ENCODE measurements at places on chromosomes 1 and 21.

DNA sequence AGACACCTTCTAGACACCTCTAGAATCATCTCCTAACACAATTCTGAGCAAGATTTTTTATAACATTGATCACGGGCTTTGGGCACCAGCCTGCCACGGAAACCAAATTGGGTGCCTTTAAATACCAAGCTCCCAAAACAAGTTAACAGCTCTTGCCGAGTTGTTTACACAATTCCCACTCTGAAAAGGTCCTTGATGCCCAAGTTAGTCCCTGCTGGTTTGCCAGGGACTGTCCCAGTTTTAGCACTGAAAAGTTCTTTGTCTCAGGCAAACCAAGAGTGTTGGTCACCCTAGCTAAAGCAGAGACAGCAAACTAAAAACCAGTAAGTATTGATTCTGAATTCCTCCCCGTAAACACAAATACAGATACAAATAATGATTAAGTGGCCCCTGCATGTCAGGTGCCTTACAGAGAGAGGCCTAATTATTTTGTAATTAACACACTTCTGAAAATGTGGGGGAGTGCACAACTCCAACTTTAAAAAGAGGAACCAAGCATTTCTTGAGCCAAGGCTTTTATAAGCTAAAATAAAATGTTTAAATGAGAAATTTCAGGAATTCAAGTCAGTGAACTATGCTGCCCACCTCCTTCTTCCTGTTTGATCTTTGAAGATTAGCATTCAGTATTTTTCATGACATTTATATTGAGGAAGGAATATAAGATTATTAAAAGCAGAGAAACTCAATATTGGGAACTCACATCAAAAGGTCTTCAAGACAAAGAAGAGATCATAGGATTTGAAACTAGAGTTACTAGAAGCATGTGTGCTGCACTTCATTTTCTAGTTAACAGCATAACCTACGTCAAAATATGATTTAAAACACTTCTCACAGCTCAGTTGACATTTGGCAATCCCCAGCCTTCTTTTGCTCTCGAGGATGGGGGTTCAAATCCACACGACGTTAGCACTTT is 9.0 kb upstream of the UBE2U start:
- no peak for DNase-seq

GRCh38 chr1:247908766-247909165 is 11.3 kb upstream of the OR2T8 start:
- DNase-seq: no peak

GRCh38 chr1:176193023-176193422 is 14.1 kb downstream of the COP1 start:
- DNase-seq: no peak

- no peak for DNase-seq
These were observed 221.7 kb downstream of the C1orf94 start for GRCh38 chr1:34398241-34398915.

DNA sequence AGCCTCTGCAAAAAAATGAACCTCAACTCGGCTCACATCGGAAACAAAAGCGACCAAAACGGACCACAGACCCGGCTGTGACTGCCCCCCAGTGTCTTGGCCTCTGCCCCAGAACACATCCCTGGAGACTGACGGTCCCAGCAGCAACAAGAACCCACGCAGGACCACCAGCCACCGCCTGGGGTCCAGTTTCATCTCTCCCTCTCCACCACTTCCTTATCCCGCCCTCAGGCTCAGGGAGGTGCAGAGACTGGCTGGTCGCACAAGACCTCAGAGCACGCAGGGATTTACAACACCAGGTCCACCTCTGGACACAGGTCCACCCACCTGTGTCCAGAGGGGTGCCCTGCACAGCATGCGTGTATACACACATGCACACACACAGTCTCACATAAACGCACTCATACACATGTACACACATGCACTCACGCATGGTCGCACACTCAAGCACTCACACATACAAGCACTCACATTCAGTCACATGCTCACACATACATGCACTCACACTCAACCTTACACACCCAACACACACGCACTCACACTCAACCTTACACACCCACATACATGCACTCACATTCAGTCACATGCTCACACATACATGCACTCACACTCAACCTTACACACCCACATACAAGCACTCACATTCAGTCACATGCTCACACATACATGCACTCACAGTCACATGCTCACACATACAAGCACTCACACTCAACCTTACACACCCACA is 18.6 kb upstream of the TMEM52 start:
- DNase-seq: no peak

- no peak for DNase-seq
These were observed 300.9 kb downstream of the LMX1A start for GRCh38 chr1:165055581-165055980.

DNA sequence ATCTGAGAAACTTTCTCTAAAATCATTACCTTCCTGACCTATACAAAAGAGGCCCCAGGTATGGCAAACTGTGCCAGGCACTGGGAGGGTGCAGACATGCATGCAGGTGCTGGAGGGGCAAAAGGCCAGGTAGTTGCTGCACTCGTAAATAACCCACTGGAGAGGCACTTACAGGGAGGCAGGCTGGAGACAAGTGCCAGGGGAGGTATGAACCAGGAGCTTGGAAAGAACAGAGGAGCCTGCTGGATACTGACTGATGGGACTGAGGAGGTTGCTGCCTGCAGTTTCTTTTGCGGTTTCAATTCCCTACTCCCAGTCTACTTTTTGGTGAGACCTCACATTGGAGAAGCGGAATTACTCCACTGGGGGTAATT is 113.9 kb downstream of the DSCAM start:
- no peak for DNase-seq

GRCh38 chr1:90753556-90753955 is 36.5 kb upstream of the BARHL2 start:
- DNase-seq: no peak

DNA sequence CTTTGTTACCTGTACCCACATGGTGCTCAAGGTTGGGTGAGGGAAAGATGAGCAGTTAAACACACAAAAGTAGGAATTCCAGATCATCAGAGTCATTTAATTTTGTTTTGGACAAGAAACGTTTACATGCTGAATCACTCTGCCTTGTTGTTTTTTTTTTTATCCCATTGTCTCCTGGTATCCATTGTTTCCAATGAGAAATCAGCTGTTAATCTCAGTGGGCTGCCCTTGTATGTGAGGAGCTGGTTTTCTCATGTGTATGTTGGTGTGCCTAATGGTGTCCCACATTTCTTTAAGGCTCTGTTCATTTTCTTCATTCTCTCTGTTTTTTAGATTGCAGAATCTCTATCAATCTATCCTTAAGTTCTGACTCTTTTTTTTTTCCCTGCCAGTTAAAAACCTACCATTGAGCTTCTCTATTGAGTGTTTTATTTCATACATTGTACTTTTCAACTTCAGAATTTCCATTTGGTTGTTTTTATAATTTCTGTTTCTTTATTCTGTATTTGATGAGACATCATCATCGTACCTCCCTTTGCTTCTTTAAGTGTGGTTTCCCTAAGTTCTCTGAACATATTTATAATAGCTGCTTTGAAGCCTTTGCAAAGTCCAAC is 8.8 kb upstream of the OBSCN start:
- no peak for DNase-seq

GRCh38 chr1:61424382-61424781 is 300.6 kb downstream of the TM2D1 start:
- no peak for DNase-seq

GRCh38 chr1:111611986-111612385 is 7.6 kb upstream of the RAP1A start:
- DNase-seq: no peak

- DNase-seq: peak; percentile 21
These were observed 80.4 kb downstream of the ADARB1 start for GRCh38 chr21:45154511-45155508.

GRCh38 chr1:68429233-68429808 is 20.4 kb downstream of the RPE65 start:
- DNase-seq: no peak

- no peak for DNase-seq
These were observed 48.4 kb upstream of the C1orf198 start for GRCh38 chr1:230916587-230917283.

GRCh38 chr1:177173976-177174375 is 3.2 kb downstream of the BRINP2 start:
- DNase-seq: no peak

DNA sequence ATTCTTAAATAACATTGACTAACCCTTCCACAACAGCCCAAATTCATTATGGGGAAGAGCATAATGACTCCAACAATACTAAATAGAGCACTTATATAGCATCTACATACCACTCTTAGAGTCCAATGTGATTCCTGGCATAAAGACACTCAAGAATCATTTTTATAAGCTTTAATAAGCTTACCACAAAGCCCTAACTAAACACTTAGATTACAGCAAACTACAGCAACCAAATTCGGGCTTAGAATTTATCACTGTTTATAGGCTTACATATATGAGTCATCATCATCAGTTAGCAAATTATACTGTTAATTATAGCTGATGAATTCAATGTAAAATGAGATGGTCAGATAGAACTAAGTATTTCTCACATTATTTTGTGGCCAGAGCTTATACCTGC is 7.3 kb downstream of the SCYL3 start:
- DNase-seq: no peak

DNA sequence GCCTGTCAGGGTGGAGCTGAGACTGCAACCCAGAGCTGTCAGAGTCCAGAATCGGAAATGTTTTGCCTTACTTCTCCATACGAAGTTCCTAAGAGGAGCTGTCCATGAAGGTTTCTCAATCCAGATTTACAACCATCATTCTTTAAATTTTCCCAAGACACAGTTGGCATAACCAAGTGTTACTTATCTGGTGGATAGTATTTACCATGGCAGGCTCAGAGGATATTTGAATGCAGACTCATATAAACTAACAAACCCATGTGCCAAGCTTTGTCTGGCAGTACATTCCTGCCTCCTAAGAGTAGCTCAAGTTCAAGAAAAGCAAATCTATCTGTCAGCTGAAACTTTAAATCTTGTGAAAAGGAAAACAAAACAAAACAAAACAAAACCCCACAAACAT is 267.9 kb downstream of the ZNF326 start:
- DNase-seq: no peak

- no peak for DNase-seq
These were observed 1.9 kb downstream of the TFF1 start for GRCh38 chr21:42364304-42364865.

DNA sequence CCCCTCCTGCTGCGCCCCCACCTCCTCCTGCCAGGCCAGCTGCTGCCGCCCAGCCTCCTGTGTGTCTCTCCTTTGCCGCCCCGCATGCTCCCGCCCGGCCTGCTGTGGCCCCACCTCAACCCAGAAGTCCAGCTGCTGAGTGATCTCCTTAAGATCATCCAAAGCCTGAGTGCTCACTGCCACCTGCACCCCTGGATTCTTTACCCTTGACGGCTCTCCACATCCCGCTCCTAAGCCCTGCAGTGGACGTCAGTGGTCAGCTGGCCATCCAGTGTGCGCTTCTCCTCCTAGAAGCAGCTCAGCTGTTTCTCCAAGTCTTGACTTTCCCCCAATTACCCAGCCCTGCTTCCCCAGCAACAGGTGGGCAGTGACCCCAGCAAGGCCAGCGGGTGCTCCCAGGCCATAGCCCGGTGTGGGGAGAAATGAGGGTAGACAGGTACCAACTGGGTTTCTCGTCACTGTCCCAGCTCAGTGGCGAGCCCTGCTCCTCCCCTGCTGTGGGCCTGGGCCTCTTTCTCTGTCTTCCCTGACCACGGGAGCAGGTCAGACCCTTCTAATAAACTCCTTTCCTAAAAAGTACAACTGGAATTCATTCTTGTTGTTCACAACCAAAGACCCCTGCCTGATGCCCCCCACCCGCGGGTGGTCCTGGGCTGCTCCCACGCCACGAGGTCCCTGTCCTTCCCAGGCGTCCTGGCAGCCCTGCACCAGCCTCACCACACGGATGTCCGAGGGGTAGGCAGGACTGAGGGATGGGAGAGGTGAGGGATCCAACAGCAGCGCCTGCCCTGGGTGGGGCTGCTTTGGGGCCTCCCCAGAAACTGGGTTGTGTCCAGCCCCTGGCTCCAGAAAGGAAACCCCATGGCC is 1.4 kb downstream of the KRTAP10-7 start:
- no peak for DNase-seq

DNA sequence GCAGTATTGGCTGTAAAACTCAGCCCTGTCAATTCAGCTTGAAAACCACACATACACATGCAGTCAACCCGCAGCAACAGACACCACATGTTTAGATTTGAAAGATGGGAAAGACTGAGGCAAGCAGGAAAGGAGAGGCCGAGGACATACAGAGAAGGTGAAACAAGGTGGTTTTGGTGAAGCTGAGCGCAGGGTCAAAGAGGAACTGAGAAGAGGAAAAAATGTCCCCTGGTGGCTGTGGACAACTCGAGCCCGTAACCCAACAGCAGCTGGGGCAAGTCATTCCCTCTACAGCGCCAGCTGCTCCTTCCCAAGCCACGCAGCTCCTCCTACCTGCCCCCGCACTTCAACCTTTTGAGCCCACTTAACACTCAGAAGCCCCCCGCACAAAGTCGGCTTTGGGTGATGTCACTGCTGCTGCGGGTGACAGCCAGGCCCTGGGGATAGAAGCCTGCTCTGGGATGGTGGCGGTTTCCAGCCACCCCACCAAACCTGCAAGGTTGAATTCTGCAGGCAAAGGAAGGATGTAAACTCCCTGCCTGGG is 63.0 kb downstream of the KCNN3 start:
- DNase-seq: no peak

- DNase-seq: no peak
These were observed 136.5 kb downstream of the TSEN15 start for GRCh38 chr1:184188037-184188436.

GRCh38 chr1:74780594-74780993 is 47.6 kb downstream of the TYW3 start:
- DNase-seq: no peak

- DNase-seq: no peak
These were observed 17.1 kb upstream of the KLHDC8A start for GRCh38 chr1:205373798-205374175.

- no peak for DNase-seq
These were observed 315.5 kb upstream of the CAMK1G start for GRCh38 chr1:209267968-209268367.

DNA sequence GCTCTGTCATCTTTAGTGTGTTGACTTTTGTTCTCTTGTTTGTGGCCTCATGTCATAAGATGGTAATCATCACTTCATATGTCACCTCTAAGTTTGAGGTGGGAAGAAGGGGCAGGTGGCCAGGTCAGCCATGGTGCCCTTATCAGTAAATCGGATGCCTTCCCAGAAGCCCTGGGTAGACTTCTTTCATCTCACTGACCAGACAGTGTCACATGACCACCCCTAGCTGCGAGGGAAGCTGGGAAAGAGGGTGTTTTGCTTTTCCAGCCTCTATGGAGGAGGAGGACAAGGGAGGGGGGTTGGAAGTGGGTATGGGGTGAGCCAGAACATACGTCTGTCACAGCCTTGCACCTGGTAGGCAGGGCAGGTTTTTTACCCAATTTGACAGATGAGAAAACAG is 28.6 kb downstream of the TNFRSF1B start:
- no peak for DNase-seq

DNA sequence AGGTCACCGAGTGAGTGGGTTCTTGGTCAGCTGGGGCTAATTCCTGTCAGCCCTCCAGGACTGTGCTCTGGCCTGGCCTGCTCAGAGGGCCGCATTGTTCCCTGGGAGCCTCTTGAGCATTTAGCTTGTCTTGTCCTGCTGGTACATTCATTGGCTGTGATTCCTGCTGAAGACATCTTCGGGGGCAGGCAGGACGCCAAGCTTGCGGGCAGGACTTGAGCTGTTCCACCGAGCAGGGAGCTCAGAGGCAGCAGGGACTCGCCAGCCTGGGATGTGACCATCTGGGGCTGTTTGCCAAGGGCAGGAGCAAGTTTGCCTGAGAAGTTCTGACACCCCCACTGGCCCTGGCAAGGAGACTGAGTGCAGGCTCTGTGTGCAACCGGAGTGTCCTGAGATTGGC is 7.0 kb upstream of the SLC26A9 start:
- no peak for DNase-seq

GRCh38 chr1:171107262-171107940 is 16.7 kb downstream of the FMO3 start:
- no peak for DNase-seq

- DNase-seq: no peak
These were observed 60.0 kb downstream of the FAM163A start for GRCh38 chr1:179803104-179803503.
